ENCODE measurements at places on chromosomes 12 and 14. TPM values are rescaled to one million over a fixed set of nuclear protein-coding genes. Genes with fewer than 3 reads are reported as not detected.

DNA sequence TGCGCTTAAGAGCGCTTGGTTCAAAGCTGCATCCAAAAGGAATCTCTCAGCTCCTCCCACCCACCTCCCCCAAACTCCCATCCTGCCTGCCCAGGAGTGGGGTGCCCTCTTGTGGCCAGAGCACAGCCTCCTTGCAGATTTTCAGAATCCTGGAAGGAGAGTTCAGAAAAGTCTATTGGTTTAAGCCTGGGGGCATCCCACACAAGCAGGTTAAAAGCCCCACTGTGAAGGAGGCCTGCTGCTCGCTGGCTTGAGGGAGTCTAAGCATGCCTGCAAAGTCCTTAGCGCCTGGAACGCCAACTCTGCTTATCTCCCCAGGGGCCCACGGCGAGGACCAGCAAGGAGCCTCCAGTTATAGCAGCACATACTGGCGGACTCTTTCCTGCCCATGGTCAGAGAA lies 297.1 kb downstream of the KSR2 start:
- DNase-seq = peak; percentile 76

DNA sequence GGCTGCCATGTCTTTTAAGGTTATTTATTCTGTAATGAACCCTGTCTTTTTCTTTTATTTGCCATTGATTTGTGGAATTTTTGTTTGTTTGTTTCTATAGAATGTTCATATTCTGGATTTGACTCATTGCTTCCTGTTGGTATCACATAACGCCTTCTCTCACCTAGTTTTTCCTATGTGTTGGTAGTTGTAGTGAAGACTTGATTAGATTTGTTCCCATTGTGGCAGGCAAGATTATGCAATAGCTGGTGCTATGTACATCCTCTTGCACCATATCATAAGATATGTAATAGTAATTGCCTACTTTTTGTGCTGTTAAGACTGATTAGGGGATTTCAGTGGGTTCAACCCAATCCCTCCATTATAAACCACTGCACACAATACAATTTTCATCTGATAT lies 3.9 kb upstream of the KRT6B start:
- DNase-seq = no peak

CCDC184 gene
- 0.09 TPM for total RNA-seq

DNA sequence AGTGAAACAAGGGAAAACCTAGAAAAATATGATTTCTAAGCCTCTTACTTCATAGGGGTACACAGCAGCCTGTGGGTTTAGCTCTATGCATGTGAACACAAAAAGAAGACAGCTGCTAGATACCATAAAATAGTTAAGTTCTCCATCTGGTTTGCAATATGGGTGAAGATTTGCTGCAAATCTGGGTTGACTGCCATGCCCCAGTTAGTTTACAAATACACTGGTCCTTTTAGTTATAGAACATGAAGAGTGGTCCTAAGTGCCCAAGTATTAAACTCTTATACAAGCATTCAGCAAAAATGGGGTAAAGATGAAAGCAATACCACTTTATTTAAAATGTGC lies 176.1 kb downstream of the AEBP2 start:
- DNase-seq = no peak

Measured in K562 (cell line).